ENCODE measurements at places on chromosomes 2 and 18.

DNA sequence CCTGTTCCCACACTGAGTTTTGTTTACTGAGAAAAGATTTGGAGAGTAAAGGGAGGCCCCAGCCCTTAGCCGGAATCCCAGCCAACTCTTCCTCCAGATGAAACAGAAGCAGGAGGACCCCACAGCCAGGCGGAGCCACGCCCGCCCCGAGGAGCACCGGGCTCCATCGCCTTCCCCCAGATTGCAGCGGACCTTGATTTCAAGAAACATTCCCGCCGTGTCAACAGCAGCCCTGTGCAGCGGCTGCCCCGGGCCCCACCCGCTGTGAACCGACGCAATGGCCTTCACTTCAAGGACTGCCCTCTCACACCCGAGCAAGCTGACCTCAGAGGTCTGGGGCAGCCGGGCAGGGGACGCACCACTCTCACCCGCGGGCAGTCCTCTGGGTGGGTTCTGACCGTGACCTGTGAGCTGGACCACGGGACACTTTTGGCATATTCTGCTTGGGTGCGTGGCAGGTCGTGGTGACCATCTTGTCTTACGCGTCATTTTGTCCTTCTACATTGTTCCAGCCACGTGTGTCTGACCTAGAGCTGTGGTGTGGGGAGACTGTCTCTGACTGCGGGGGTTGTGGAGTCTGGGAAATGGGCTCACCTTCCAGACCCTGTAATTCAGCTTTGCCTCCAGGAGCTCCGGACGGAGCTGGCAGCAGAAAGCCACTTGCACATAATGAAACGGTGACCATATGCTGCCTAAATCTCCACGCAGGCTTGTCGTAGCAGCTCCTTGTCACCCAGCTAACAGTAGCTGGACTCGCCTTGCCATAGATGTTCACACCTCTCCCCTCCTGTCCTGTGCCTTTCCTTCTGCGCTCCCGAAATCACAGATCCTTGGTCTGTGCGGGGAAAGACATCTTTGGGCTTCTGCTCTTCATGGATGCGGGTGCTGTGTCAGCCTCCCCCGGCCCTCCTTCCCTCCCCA, 32.0 kb upstream of the INHBB start:
- DNase-seq = no peak

- no peak for DNase-seq
Observed at GRCh38 chr2:231332388-231332787, 63.1 kb upstream of the B3GNT7 start.

DNA sequence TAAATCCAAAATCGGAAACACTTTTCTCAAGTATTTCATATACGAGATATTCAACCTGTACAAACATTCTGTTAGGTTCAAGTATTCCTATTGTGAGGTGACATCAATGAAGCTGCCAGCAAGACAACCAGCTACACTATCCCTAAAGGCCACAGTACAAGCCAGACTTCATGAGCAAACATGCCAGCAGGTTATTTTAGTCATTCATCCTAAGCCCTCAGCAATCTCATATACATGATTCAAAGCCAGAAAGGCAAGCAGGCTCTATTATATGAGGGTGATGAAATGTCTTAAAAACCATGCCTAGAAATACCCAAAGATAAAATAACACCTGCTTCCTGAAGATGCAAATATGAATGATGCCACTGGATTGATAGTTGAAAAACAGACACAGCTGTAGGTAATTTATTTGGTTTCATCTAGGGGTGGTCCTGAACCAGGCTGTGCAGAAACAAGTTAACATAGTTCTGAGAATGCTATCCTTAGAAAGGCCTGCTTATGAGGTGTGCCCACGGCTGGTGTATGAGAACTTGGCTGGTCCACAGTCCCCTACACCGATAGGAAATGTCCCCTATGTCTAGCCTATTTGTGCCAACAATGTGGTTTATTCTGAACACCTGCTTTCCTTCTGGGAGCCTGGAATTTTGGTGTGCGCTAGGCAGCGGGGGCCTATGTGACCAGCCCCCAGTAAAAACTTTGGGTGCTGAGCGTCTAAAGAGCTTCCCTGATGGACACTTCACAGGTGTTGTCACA, 48.2 kb upstream of the KIDINS220 start:
- DNase-seq = no peak

GRCh38 chr2:213932-214693, 49.7 kb downstream of the SH3YL1 start:
- no peak for DNase-seq

DNA sequence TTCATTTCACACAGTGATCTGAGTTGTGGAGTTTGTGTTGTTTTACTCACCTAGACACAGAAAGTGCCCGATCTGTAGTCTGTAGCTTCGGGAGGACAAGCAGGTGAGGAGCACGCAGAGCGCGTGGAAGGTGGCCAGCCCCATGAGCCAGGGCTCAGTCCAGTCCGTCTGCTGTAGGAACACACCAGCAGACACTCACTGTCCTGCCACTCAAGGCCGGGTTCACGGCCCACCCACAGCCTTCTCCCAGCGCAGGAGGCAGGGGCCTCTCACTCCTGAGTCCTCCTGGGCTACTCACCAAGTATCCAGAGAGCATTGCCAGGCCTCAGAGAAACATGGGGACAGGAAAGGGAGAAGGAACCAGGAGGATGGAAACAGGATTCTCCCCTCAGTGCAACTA, 1.7 kb downstream of the TMEM18 start:
- no peak for DNase-seq

DNA sequence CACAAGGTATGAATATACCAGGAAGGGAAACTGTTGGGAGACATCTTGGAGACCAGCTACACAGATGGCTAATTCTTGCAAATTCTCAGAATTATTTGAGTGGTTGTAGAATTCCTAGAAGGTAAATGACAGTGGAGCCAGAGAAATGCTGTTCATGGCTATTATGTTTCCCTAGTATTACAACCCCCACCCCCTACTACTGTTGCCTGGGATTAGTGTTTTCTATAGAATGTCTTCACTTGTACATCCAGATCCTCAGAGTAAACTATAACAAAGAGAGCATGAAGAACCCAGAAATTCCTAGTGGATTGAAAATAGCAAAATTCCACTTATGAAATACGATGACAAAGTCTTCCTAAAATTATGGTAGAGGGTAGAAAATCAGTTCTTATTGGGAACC, 15.3 kb downstream of the LGALSL start:
- DNase-seq = no peak

GRCh38 chr2:138277062-138277461, 224.5 kb upstream of the SPOPL start:
- no peak for DNase-seq

DNA sequence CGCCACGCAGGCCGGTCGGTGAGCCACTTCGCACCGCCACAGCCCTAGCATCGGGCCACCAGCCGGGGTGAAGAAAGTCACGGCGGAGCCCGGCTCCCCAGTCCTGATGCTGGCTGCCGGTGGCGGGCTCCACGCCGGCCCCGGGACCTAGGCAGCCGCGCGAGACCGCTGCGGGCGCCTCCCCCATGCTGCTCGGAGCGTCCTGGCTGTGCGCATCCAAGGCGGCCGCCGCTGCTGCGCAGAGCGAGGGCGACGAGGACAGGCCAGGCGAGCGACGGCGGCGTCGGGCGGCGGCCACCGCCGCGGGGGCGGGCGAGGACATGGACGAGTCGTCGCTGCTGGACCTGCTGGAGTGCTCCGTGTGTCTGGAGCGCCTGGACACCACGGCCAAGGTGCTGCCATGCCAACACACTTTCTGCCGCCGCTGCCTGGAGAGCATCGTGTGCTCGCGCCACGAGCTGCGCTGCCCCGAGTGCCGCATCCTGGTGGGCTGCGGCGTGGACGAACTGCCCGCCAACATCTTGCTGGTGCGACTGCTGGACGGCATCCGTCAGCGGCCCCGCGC, 433 bp downstream of the SH3RF3 start:
- DNase-seq = peak; percentile 21

GRCh38 chr18:50231621-50232020, 34.7 kb downstream of the CFAP53 start:
- DNase-seq = no peak

DNA sequence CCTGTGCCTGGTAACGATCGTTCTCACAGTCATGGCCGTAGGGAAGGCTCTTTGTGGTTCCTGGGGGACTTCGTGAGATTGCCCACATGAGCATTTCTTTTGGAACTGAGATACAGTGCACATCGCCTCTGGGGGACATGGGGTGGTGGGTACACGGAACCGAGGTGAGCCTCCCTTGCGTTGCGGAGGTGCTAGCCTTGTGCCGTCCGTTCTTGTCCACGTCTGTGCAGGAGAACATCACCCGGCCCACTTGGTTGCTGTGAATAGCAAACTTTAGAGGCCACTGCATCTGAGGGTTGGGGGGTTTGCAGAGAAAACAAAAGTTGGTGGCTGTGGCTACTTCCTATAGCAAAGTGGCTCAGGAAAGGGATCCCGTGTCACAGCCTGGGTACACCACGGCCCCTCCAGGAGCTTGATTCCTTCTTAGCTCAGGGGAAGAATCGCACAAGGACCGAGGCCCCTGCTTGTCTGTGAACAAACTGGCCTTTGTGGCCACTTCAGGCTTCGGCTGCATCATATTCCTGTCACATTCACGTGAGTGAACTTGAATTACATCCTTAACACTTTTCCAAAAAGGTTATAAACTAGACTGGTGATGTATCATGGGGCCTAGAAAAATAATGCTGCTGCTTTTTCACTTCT, 72.6 kb downstream of the LRRFIP1 start:
- no peak for DNase-seq

- no peak for DNase-seq
Observed at GRCh38 chr2:69572641-69573040, 70.9 kb downstream of the AAK1 start.

DNA sequence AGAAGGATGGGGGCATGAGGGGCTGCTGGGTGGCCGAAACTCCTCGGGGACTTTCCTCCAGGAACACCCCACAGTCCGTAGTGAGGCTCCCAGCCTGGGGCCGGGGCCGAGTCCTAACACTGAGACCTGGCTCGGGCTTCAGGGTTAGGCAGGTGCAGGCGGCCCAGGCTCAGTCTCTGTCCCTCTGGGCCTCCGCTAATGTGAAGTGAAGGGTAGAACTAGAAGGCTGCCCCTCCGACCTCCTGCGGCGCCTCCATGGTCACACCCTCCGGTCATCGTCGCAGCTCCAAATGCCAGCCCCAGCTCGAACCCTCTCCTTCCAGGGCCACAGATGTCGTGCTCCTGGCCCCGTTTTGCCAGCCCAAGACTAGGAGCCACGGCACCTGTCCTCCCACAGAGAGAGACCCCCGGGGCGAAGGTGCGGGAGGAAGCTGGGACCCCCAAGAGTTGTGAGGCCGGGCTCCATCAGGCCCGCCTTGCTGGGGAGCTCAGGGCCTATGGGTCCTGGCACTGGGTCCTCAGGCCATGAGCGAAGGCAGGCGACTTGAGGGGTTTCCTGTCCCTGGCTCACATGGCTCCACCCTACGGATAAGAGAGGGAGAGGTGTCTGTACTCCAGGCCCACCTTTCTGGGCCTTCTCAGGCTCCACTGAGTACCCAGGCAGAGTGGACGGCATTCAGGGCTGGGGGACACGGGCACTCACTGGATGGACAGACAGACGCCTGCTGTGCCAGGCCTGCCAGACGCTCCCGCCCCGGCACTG, 797 bp downstream of the ANO7 start:
- no peak for DNase-seq

GRCh38 chr2:217085543-217085942, 225.7 kb upstream of the TNP1 start:
- no peak for DNase-seq

DNA sequence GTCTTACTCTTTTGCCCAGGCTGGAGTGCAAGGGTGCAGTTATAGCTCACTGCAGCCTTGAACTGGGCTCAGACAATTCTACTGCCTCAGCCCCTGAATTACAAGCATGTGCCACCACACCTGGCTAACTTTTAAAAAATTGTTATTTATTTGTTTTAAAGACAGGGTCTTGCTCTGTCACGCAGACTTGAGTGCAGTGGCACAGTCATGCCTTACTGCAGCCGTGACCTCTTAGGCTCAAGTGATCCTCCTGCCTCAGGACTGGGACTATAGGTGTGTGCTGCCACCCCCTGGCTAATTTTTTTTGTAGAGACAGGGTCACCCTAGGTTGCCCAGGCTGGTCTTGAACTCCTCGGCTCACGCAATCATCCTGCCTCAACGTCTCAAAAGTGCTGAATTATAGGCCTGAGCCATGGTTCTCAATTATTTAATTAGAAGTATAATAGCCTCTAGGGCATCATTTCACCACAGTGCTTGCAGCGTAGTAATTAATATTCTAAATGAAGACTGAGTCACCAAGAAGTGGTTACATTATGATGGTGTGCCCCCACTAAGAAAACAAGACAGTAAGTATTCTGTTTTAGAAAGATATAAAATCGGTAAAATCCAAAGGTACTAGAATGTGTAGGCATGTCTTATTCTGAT, 69.6 kb downstream of the EML4 start:
- peak; percentile 21 for DNase-seq

DNA sequence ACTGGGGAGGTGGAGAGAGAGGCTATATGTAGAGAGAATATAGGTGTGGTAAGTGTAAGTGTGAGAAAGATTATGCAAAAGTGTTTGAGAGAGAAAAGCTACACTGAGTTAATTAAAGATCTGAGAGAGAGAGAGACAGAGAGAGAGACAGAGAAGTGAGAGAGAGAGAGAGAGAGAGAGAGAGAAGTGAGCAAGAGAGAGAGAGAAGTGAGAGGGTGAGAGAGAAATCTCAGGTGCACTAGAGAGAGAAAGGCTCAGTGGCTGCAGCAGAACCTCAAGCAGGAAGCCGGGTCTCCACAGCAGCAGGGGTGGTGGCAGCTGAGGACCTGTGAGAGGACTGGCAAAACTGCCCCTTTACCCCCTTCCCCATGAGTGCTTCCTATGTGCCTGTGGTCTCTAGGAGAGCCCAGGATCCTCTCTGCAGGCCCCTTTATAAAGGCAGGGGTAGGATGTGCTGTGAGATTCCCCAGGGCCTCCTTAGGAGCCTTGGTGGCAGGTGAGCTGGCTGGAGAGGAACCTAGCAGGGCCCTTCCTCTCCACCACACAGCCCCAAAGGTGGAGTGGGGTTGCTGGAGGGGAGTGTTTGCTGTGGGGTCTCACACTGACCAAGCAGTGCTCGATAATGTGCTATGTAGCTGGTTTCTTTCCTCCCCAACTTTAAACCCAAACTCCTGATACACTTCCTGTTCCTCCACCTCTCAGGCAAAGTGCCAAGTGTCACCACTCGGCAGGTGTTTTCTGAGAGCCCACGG, 52.6 kb downstream of the SLC4A5 start:
- peak; percentile 11 for DNase-seq

Data from activated CD4-positive, alpha-beta T cell treated with anti-CD3 and anti-CD28 coated beads for 1 hour (primary cell).